ENCODE measurements at places on chromosomes 13 and 19.
A peak's percentile ranks its signal among the peaks of the same experiment; 100 is the strongest.

DNA sequence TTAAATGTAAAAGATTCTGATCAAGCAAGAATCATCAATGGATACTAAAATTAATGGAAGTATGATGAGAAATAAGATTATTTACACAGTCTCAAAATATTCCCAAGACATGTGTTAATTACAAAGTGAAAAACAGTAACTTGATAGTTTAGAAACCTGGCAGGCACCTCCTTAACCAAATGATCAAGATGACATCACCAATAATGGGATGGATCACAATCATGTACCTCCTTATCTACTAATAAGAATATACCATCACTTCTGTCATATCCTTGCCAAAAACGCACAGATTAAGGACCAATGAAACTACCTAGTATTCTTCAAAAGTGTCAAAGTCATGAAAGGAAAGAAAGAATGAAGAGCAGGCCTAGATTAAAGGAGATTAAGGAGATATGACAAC lies 30.0 kb downstream of the TSC22D1 start:
- DNase-seq, result no peak

DNA sequence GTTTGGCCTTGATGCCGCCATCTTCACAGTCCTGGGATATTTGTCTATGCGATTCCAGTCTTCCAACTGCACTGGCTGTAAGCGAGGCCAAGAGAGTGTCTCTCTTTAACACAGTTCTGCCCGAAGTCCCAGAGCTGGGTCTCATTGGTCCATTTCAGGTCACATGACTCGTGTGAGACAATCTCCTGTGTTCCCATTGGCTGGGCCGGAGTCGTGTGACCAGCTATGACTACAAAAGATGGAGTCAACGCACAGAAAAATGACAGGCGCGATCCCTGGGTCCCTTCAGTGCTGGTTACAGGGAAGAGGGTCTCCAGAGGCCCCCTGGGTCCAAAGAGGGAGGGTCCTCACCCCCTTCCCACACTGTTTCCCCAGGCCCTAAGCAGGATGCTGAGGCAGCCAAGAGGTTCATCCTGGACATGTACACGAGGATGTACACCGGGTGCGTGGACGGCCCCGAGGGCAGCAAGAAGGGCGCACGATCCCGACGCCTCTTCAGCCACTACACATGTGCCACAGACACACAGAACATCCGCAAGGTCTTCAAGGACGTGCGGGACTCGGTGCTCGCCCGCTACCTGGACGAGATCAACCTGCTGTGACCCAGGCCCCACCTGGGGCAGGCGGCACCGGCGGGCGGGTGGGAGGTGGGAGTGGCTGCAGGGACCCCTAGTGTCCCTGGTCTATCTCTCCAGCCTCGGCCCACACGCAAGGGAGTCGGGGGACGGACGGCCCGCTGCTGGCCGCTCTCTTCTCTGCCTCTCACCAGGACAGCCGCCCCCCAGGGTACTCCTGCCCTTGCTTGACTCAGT lies 15.9 kb upstream of the S1PR4 start:
- DNase-seq, result no peak

GRCh38 chr19:46528601-46529590 lies 33.2 kb upstream of the PNMA8B start:
- DNase-seq, result no peak

DNA sequence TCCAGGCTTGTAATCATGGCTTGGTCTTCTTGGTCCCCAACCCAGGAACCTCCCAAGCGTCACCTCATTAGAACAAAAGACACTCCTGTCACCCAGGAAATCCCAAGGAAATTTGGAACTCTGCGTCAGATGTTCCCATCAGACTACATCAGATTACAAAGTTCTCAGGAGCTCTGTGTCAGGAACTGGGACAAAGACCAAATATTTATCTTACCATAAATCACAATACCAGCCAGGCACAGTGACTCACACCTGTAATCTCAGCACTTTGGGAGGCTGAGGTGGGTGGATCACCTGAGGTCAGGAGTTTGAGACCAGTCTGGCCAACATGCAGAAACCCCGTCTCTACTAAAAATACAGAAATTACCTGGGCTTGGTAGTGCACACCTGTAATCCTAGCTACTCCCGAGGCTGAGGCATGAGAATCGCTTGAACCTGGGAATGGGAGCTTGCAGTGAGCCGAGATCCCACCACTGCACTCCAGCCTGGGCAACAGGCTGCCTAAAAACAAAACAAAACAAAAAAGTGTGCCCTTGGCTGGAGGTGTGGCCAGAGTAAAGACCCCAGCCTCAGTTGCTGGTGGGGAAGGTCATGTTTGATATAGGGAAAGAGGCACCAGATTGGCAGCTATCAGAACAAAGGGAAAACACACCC lies 16.7 kb upstream of the CCDC124 start:
- DNase-seq, result no peak

DNA sequence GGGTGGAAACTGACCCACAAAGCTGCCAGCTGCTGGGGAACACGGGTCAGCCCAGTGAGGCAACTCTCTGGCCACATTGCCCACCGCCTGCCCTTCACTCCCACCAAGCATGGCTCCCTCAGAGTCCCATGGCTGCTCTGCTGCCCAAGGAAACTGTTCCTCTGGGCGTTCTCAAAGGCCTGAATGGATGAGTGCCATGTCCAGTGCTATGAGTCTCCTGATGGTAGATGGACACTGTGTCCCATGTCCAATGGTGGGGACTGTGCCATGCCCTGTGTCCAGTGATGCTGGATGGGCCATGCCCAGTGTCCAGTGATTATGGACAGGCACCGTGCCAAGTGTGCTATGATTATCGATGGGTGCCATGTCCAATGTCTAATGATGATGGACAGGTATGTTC lies 88.8 kb downstream of the ANKRD10 start:
- no peak for DNase-seq

DNA sequence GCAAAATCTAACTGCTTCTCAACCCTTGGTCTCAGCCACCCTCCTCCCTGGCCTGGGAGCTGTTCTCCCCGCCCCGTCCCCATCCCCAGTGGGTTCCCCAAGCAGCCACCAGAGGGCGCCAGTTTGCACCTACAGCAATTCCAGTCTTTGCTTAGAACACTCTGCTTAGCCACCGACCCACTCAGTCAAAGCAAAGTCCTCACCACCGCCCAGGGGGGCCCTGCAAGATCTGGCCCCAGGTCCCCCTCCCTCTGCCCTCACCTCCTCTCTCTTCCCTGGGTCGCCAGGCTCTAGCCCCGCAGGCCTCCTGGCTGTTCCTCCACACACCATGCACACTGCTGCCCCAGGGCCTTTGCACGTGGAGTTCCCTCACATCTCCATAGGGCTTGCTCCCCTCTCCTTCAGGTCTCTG lies 12.4 kb downstream of the TMEM143 start:
- DNase-seq, result no peak

- DNase-seq, result no peak
Measured at GRCh38 chr19:49422407-49423070, 702 bp downstream of the PTH2 start.

GRCh38 chr19:46617601-46618000 lies 7.3 kb downstream of the PTGIR start:
- no peak for DNase-seq

GRCh38 chr13:94233401-94233800 lies 246.1 kb downstream of the DCT start:
- DNase-seq, result peak; percentile 95

GRCh38 chr13:30711375-30711774 lies 24.0 kb upstream of the ALOX5AP start:
- DNase-seq, result peak; percentile 60

GRCh38 chr13:71285700-71286099 lies 581.3 kb downstream of the DACH1 start:
- DNase-seq, result no peak

DNA sequence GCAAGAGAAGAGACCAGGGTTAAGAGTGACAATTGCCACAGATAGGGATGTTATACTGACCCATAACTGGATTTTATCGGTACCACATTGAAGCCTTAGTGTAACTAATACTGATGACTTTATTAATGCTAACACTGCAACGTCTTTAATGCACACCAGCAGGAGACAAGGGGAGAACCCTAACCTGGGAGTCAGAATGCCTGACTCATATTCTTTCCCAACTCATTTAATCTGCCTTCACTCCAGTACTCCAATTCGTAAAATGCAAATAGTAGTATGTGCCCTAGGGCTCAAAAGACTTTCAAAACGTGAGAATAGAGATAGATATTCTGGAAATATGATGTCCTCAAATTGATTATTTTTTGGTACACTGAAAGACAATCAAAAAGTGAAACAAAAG lies 62.4 kb downstream of the GPC6 start:
- no peak for DNase-seq

- no peak for DNase-seq
Measured at GRCh38 chr19:46373491-46374359, 26.8 kb downstream of the PPP5C start.

DNA sequence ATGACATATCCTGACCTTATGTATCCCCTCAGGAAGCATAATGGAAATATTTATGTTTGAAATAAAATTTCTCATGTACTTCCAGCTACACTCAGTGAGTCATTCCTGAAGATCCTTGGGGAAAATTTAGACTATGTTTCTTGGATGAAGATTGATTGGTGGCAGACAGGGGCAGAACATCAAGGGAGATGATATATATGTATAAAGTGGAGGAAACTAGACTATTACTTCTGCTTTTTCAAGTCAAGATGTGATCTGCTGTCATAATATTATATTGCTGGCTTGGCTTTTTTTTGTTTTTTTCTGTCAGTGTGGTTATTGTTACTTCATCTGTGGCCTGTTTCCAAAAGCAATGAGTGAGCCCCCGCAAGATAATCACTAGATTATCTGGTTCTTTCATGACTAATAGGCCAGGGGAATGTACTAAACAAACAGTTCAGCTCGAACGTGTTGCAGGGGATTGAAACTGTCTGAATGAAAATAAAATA lies 87.2 kb upstream of the TNFSF11 start:
- peak; percentile 87 for DNase-seq

All from skeletal muscle cell (primary cell).